ENCODE measurements at places on chromosomes 5 and 9. TPM values are rescaled to one million over a fixed set of nuclear protein-coding genes. Genes with fewer than 3 reads are reported as not detected.

- no peak for DNase-seq
These were observed 355.6 kb downstream of the TAF11L14 start for GRCh38 chr5:17989567-17990563.

DNA sequence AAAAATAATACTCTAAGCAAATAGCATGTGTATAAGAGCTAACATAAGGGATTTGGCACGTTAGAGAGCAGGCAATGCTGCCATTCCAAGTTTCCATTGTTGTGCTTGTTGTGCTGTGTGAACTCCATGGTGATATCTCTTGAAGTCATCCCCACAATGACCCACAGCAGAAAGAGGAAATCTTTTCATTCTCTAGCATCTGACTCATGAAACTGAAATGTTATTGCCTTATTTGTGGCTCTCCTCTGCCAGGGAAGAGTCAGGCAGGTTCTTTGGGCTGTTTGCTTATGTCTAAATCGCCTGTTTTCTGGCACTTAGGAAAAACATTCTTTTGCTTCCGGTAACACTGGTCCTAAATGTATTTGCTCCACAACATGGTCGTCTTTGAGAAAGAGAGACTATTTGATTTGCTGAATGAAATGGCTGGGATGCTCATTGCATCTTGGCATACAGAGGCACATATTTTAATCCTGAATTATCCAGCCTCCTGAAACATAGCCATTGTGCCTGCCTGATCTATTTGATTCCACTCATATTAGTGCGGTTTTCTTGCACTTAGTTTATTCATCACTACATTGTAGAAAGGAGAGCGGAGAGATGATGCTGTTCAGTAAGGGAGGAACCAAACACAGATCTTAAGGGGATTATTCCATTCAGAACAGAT is 188.8 kb downstream of the CSNK1G3 start:
- peak; percentile 96 for DNase-seq

GRCh38 chr5:159814805-159815585 is 101.3 kb upstream of the ADRA1B start:
- peak; percentile 21 for DNase-seq

GRCh38 chr9:35689542-35690293 is at the start of gene TPM2:
TSS of gene TPM2 (minus strand) at chr9:35689925. CDS start at chr9:35689817, 108 bp downstream.
- DNase-seq: peak; percentile 90

DNA sequence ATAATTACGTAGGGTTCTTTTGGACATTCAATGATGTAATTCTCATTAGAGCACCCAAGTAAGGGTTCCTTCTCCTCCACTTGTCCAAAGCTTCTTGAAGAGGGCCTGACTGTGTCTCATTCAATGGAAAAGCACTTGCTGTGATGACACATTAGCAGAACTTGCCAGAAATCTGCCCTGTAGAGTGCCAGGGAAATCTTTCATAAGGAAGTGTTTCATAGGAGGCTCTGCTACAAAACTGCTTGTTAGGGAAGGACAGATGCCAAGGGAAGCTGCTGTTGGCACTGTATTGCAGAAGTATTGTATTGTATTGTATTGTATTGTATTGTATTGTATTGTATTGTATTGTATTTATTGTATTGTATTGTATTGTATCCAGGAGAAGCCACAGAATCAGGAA is 45.5 kb upstream of the MPDZ start:
- no peak for DNase-seq

GRCh38 chr5:89560696-89561095 is 677.7 kb upstream of the MEF2C start:
- no peak for DNase-seq

- no peak for DNase-seq
These were observed 301.1 kb downstream of the MAN2A1 start for GRCh38 chr5:109990723-109991359.

DNA sequence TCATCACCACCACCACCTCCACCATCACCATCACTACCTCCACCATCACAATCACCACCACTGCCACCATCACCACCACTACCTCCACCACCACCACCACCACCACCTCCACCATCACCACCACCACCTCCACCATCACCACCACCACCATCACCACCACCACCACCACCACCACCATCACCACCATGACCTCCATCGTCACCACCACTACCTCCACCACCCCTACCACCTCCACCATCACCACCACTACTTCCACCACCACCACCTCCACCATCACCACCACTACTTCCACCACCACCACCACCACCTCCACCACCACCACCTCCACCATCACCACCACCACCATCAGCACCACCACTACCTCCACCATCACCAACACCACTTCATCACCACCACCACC is 23.5 kb upstream of the ADCY2 start:
- DNase-seq: no peak

PCDHB13 gene
- total RNA-seq: 0.18 TPM

GRCh38 chr9:90458485-90458884 is 184.1 kb downstream of the DIRAS2 start:
- DNase-seq: no peak

DNA sequence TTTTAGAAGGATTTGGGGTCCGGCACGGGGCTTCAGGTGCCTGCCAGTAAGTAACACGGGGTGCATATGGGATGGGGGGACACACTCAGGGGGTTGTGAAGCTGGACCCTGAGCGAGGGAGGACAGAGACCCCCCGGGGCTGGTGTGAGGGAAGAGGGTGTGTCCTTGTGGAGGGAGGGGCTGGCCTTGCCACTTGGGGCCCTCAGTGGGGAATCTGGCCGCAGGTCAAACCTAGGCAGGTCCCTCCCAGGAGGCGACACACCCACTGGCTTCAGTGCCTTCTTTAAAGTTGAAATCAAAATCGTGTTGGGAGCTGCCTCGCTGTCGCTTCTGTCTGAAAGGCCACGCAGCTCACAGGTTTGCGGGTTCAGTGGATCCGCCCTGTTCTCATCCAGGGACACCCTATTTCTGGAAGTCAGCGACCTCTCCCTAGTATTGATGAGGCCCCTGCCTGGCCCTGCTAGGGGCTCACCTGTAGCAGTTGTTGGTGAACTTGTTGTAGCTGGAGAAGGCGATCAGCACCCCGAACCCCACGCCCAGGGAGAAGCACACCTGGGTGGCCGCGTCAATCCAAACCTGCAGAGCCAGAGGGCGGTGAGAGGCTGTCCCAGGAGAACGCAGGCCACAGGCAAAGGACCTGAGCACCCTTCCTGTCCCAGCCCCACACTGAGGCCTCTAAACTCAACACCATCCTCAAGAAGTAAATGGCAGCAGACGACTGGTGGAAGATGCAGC is 29.4 kb downstream of the SLC6A3 start:
- DNase-seq: no peak

DNA sequence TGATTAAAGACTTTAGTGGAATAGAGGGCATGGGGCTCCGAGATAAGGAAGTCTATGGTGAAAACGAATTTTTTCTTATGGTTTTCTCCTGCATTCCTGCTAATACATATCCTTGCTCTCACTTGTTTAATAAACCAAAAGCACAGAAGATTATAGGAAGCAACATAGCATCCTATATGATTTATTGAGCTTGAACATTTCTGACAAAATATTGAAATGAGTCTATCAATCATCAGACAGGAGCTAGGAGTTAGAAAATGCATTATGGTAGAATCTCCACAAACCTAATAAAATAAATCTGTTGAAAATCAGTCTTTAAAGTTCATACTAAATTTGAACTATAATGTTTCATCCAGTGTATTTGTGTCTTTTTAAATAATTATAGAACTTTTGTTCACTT is 554.6 kb upstream of the RGMB start:
- DNase-seq: no peak

DNA sequence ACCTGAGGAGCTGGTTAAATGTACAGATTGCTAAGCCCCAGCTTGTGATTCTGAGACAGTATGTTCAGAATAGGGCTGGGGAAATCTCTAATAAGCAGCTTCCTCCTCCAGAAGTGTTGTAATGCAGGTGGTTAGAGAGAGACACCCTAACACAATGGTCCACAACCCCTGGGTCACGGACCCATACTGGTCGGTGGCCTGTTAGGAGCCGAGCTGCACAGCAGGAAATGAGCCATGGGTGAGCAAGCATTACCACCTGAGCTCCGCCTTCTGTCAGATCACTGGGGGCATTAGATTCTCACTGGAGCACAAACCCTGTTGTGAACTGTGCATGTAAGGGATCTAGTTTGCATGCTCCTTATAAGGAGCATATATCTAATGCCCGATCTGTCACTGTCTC is 61.8 kb downstream of the SLC36A1 start:
- DNase-seq: no peak

FAM78A gene
- total RNA-seq: under 0.01 TPM

- peak; percentile 85 for DNase-seq
These were observed 653 bp upstream of the HNRNPH1 start for GRCh38 chr5:179623906-179624741.

TAS2R1 gene
- total RNA-seq: not detected

GRCh38 chr9:124871156-124871561 is 9.2 kb downstream of the ARPC5L start:
- no peak for DNase-seq

- no peak for DNase-seq
These were observed 51.0 kb upstream of the IFNK start for GRCh38 chr9:27473111-27473529.

RXRA gene
- total RNA-seq: 8.1 TPM

- DNase-seq: peak; percentile 81
These were observed 45.2 kb downstream of the ENC1 start for GRCh38 chr5:74595143-74595925.

- DNase-seq: no peak
These were observed 614.7 kb downstream of the CSNK1G3 start for GRCh38 chr5:124126504-124127217.

- DNase-seq: no peak
These were observed 212.2 kb downstream of the C9orf50 start for GRCh38 chr9:129408535-129409215.

DNA sequence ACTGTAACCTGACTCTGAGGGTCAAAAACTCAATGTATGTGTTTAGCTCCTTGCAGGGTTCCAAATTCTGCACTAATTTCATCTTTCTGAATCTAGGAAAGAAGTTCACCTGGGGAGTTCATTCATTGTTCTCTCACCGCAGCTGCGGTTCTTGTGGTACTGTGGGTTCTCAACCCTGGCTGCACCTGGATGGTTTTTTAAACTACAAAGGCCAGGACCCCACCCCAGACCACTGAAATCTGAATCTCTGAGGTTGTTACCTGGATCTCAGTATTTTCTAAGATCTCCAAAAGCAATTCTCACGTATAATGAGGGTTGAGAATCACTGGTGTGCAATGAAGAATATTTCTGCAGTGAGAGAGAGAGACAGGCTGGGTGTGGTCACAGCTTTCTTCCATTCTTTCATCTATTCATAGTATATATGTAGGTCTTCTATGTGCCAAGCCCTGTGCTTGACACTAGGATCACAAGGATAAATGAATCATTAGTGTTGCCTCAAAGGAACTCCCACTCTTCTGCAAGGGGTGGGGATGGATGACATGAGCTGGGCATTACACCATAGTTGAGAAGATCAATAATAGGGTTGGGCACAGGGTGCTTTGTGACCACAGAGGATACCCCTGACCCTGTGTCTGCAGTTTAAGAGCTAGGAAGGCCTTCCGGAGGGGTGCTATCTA is 109.8 kb downstream of the GALNT10 start:
- DNase-seq: no peak

DNA sequence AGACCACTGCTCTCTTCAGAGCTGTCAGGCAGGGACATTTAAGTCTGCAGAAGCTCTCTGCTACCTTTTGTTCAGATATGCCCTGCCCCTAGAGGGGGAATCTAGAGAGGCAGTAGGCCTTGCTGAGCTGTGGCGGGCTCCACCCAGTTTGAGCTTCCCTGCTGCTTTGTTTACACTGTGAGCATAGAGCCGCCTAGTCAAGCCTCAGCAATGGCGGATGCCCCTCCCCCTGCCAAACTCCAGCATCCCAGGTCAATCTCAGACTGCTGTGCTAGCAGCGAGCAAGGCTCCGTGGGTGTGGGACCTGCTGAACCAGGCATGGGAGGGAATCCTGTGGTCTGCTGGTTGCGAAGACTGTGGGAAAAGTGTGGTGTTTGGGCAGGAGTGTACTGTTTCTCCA is 59.9 kb downstream of the CAVIN4 start:
- DNase-seq: no peak

- DNase-seq: no peak
These were observed 19.2 kb downstream of the OR2S2 start for GRCh38 chr9:35938474-35939356.

PLAC8L1 gene
- not detected for total RNA-seq

GRCh38 chr9:114757984-114758383 is 47.9 kb downstream of the TNFSF15 start:
- no peak for DNase-seq

- DNase-seq: no peak
These were observed 8.5 kb downstream of the RGMB start for GRCh38 chr5:98781964-98782363.

LCN15 gene
- total RNA-seq: not detected

SCGB3A2 gene
- total RNA-seq: not detected

GRCh38 chr9:98790842-98791607 is 5.3 kb downstream of the ANKS6 start:
- DNase-seq: peak; percentile 94

DNA sequence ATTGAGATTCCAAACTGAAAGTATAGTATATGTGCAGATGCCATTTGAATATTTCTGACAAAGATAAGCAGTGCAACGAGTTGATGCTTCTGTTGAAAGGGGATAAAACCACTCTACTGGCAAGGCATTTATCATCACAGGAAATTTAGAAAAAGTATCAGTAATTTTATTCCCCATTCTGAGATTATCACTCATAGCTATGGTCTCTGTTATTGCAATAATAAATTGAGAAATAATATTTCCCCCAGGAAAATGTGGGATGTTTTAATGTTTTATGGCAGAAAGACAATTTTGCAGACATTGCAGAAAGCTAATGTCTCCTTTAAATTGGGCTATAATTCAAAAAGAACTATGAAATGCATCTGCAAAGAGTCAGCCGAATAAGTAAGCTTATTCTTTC is 1612.7 kb upstream of the ACO1 start:
- no peak for DNase-seq

TMED9 gene
- total RNA-seq: 123 TPM

DNA sequence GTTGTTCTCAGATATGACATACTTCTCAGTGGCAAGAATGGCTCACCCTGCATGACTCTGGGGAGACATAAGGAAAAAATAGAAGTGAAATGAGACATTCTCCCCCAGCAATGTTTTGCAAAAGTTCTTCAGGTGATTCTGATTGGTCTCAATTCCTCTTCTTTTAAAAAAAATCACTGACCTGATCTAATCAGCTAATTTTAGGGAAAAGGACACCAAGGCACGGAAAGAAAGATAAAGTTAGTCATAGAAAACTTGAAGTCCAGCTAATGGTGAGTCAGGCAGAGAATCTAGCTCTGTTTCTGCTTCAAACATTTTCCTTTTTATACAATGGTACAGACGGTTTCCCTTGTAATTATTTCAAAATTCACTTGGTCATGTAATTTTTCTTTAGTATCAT is 1018.9 kb upstream of the ARRDC3 start:
- DNase-seq: peak; percentile 62

CANX gene
- 552 TPM for total RNA-seq

GRCh38 chr9:83340451-83340850 is 197.8 kb downstream of the FRMD3 start:
- DNase-seq: no peak

Measured in IMR-90 (cell line).